Stimulated activated CD8-positive, alpha-beta memory T cell treated with anti-CD3 and anti-CD28 coated beads, Interleukin-2, amount 100 ng/mL, for 48 hours (primary cell): ENCODE measurements at places on chromosomes 11 and 22.

- no peak for DNase-seq
These were observed 50.8 kb downstream of the BRD1 start for GRCh38 chr22:49776891-49777290.

DNA sequence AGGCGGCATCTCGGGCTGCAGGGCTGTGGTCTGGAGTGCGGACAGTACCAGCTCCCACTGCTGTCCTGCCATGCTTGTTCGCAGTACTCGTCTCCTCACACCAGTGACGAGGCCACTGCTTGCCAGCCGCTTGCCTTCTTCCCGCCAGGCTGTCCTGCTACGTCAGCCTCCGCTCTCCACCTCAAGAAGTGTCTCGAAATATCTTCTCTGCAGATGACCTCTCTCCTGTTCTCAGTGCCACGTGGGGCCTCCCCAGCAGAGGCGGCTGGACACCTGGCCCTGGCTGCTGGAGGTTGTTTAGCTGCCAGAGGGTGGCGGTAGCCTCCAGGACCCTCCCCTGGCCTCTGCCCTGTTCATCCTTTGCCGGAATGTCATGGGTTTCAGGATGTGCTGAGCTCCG, 3.1 kb upstream of the CCDC188 start:
- no peak for DNase-seq

DNA sequence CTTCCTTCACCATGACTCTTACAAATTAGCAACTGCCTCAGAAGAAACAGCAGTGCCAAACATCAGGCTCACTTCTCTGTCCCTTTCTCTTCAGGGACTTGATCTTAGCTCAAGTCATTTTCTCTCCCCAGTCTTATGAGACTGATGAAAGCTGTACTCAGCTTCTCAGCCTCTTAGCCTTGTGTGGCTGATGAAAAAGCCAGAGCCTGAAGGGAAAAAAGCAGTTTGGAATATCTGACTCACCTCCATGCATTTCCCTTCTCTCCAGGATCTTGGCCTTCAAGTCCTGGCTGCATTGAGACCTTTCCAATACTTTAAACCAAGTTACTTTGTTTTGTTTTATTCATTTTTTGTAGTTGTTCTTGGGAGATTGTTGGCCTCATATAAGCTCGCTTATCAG, 195.9 kb downstream of the SPON1 start:
- no peak for DNase-seq

DNA sequence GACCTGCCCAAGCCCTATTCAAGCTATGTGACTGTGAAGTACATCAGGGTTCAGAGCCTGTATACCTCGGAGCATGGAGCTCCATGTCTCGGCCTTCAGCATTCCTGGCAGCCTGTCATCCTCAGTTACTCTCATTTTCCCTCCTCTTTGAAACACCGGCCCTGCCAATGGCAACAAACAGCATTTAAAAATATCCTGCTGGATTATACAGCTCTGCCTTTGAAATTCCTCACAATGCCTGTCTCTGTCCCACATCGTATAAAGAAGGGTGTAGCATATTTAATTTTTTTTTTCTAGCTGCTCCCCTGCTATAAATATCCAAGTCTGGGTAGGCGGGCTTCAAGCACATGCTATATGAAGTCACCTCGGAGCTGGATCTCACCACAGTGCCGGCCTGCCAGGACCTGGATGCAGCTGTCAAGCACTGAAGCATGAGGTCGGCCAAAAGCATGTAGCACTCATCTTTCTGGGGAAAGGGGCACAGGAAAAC, 11.8 kb downstream of the ABTB2 start:
- DNase-seq: no peak

DNA sequence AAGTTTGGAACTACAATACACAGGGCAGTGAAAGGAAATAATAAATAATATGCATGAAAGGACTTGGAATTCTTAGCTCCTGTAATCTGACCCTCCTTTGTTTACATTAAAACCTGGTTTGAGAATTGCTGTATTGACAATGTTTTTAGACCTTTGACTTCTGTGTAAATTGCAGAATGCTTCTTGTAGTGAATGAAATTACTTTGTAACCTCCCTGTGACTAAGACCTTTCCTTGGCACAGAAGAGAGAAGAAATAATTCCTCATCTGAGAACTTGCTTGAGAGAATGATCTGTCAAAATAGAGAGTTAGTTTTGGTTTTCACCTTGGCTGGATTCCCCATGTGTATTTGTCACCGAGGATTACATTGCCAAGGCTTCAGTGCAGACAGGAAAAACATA, 640.0 kb upstream of the ANO5 start:
- DNase-seq: no peak
